ENCODE measurements at places on chromosomes 7 and 10. TPM values are rescaled to one million over a fixed set of nuclear protein-coding genes. Genes with fewer than 3 reads are reported as not detected.

DNA sequence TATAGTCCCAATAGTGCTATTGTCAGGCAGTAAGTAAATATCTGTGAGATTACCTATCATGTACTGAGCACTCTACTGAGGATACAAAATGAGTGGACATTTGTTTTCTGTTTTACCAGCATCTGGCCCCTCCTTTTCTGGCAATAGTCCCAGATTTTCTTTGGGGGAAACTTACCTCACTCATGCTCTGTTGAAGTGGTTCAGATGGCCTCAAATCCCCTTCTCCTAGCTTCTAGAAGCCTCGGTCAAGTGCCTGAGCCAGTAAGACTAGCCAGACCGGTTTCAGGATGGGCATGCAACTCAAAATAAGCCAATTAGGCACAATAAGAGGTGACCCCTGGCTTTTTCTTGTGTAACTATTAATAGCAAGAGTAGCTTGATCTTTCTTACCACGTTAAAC, 19.7 kb downstream of the TRDMT1 start:
- no peaks in the 10 kb centered on the region for H3K36me3 ChIP-seq
- no peaks in the 10 kb centered on the region for H3K4me1 ChIP-seq
- no peaks in the 10 kb centered on the region for H3K27me3 ChIP-seq
- H3K27ac ChIP-seq, result no peak overlapping the region

The ATOH7 gene
- not detected for total RNA-seq

- peak; percentile 59 for DNase-seq
- H3K27me3 ChIP-seq, result peaks cover 17% of the 10 kb centered on the region
- H3K4me1 ChIP-seq, result no peaks in the 10 kb centered on the region
Measured at GRCh38 chr10:43671659-43672531, 23.2 kb upstream of the ZNF32 start.

GRCh38 chr10:33497338-33497737, 162.9 kb upstream of the NRP1 start:
- H3K27ac ChIP-seq, result no peak overlapping the region
- H3K4me1 ChIP-seq, result no peaks in the 10 kb centered on the region
- H3K27me3 ChIP-seq, result no peaks in the 10 kb centered on the region
- H3K4me3 ChIP-seq, result no peak overlapping the region
- H3K36me3 ChIP-seq, result no peaks in the 10 kb centered on the region
- no peak for DNase-seq

GRCh38 chr7:35415411-35415822, 161.5 kb upstream of the TBX20 start:
- no peak overlapping the region for H3K4me3 ChIP-seq
- H3K4me1 ChIP-seq, result no peaks in the 10 kb centered on the region
- DNase-seq, result no peak
- H3K27me3 ChIP-seq, result peaks cover 5% of the 10 kb centered on the region
- H3K27ac ChIP-seq, result no peak overlapping the region

- no peaks in the 10 kb centered on the region for H3K36me3 ChIP-seq
- no peaks in the 10 kb centered on the region for H3K4me1 ChIP-seq
- no peak overlapping the region for H3K27ac ChIP-seq
- no peaks in the 10 kb centered on the region for H3K27me3 ChIP-seq
Measured at GRCh38 chr10:5274795-5275194, 78.2 kb downstream of the AKR1C4 start.

GRCh38 chr7:70779321-70779720, 352.6 kb upstream of the GALNT17 start:
- no peak overlapping the region for H3K27ac ChIP-seq
- H3K36me3 ChIP-seq, result peaks cover 73% of the 10 kb centered on the region
- no peak for DNase-seq
- no peaks in the 10 kb centered on the region for H3K27me3 ChIP-seq
- H3K4me1 ChIP-seq, result no peaks in the 10 kb centered on the region
